ENCODE measurements at places on chromosomes 6 and 20. TPM values are rescaled to one million over a fixed set of nuclear protein-coding genes. Genes with fewer than 3 reads are reported as not detected.

GRCh38 chr20:25148181-25148981, 47.1 kb upstream of the ENTPD6 start:
- peak overlapping the region; percentile 41 for H3K4me3 ChIP-seq
- peaks cover 25% of the 10 kb centered on the region for H3K27me3 ChIP-seq
- H3K27ac ChIP-seq: no peak overlapping the region
- DNase-seq: no peak
- peaks cover 11% of the 10 kb centered on the region for H3K4me1 ChIP-seq

- no peak for DNase-seq
Measured at GRCh38 chr6:45422503-45423110, 44.9 kb upstream of the SUPT3H start.

GRCh38 chr6:145323646-145324045, 411.7 kb downstream of the EPM2A start:
- no peaks in the 10 kb centered on the region for H3K27me3 ChIP-seq
- H3K4me3 ChIP-seq: no peak overlapping the region
- no peak for DNase-seq
- no peaks in the 10 kb centered on the region for H3K36me3 ChIP-seq
- no peaks in the 10 kb centered on the region for H3K4me1 ChIP-seq

DNA sequence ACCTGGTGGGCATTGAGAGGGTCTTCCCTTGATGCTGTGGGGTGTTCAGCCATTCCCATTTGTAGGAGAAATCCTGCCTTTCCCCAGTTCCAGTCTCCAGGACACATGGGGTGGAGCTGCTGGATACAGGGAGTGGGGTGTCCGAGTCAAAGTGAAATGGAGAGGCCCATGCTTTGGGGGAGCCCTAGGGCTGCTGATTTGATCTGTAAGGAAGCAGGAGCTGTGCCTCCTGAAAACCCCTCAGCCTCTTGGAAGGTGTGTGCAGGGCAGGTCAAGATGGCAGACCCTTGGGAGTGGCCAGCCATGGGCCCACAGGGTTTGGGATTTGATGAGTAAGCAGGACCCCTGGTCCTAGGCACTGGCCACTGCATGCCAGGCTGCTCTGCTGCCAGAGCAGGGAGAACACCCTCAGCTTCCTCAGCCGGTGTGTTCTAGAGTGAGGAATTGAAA, 82.0 kb downstream of the SERAC1 start:
- no peak overlapping the region for H3K4me3 ChIP-seq
- no peaks in the 10 kb centered on the region for H3K4me1 ChIP-seq
- H3K27ac ChIP-seq: no peak overlapping the region

DNA sequence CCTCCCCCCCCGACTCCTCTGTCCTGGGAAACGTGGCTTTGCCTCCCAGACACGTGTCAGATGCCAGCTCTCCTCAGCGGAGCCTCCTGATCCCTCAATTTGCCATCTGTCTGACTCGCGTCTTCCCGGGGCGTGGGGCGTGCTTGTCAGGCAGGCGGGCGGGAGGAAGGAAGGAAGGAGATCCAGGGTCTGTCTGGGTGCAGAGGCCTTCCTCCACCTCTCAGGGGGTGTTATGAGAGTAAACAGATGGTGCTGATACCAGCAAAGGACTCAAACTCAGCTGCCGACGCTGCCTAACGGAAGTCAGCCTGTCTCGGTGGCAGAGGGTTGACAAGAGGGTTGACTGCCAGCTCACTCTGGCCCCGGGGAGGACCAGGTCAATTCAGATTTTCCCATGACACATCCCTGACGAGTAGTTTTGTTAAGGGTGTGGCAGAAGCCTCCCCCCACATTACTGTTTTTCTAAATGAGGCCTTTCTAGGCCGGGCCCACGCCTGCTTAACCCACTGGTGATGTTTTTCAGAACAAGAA, 17.0 kb downstream of the UQCC2 start:
- H3K27ac ChIP-seq: peak overlapping the region; percentile 55
- H3K36me3 ChIP-seq: peaks cover 83% of the 10 kb centered on the region
- H3K4me3 ChIP-seq: no peak overlapping the region
- no peak for DNase-seq
- peaks cover 70% of the 10 kb centered on the region for H3K4me1 ChIP-seq
- H3K27me3 ChIP-seq: no peaks in the 10 kb centered on the region

GRCh38 chr6:147950623-147950987, 392.0 kb upstream of the SASH1 start:
- H3K4me1 ChIP-seq: no peaks in the 10 kb centered on the region
- no peak overlapping the region for H3K27ac ChIP-seq
- no peak for DNase-seq
- H3K36me3 ChIP-seq: no peaks in the 10 kb centered on the region

- H3K27ac ChIP-seq: no peak overlapping the region
- H3K36me3 ChIP-seq: no peaks in the 10 kb centered on the region
- no peak for DNase-seq
- H3K4me1 ChIP-seq: no peaks in the 10 kb centered on the region
- no peaks in the 10 kb centered on the region for H3K27me3 ChIP-seq
Measured at GRCh38 chr6:53244958-53245357, 96.3 kb upstream of the GCM1 start.

DNA sequence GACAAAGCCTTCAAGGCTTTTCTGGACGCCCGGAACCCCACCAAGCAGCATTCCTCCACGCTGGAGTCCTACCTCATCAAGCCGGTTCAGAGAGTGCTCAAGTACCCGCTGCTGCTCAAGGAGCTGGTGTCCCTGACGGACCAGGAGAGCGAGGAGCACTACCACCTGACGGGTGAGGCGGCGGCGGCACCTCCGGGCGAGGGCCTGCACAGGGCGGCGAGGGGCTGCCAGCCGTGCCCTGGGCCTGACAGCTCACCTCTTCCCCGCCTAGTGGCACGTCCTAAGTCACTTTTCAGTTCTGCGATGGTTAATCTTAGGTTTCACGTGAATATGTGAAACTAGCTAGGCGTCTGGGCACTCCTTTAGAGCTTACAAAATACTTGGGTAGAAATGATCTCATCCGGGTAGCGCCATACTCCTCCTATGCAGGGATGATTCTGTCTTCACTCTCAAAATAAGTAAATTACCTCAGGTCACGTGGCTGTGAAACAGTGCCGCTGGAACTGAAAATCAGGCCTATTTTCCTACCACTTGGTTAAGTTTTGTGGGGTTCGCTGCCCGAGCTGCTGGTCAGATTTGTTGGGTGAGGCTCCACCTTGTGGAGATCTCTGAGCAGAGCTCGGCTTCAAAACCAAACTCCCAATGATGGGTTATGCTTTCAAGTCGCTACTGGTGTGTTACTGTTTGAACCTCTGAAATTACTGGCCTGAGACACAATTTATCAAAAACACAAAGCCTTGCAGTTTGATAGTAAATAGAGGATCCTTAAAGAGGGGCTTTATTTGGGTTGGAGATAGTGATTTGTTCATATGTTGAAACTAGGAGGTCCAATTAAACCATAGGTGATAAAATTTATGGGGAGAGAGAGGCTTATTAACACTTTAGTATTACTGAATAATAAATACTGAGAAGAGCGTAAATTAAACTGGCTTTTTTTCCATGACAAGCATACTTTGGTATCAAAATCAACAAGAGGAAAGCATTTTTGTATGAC, 15.5 kb upstream of the CLDN20 start:
- H3K27ac ChIP-seq: no peak overlapping the region
- peaks cover 5% of the 10 kb centered on the region for H3K4me1 ChIP-seq
- no peaks in the 10 kb centered on the region for H3K27me3 ChIP-seq
- peaks cover 18% of the 10 kb centered on the region for H3K36me3 ChIP-seq
- no peak for DNase-seq

GRCh38 chr20:63562461-63563224, 8.7 kb downstream of the FNDC11 start:
- H3K4me3 ChIP-seq: no peak overlapping the region
- no peaks in the 10 kb centered on the region for H3K27me3 ChIP-seq
- no peak overlapping the region for H3K27ac ChIP-seq

DNA sequence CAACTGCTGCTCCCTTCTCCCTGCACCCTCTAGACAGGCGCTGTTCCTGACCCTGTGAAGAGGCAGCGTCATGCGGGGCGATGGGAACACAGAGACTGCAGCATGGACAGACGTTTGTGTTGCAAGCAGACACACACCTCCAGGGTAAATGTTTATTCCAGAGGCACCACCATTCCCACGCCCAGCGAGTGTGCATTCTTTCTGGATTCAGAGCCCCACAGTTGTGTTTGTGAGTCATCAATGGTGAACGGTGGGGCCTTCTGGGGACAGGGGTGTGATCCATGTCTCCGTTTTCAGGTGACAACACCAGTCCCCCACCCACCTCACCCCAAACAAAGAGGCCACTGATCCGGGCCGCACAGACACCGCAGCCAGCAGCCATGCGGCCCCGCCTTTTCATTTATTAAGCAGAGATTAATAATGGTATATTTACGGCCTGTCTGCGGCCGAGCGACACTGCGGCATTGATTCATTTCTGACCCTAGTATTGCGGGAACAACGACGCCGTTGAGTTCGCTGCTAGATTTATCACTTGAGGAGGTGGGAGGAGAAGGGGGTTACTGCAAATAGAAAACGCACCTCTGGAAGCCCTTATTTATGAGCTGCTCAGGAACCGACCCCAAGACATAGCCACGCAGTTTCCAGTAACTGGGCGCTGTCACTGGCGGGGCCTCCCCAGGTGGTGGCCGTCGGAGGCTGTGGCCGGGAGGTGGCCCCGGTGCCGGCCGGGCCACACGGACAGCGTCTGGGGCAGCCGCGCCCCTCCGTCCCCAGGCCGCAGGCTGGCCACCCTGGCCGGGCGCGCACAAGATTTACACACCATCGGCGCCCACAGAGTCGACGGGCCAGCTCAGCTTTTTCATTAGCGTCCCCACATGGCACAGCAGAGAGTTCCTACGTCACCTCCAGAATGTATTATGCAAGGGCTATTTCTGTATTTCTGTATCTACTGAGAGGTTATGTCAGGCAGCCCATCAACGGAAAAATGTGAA, 367.6 kb downstream of the THBS2 start:
- H3K4me1 ChIP-seq: no peaks in the 10 kb centered on the region
- no peak overlapping the region for H3K27ac ChIP-seq
- peaks cover 3% of the 10 kb centered on the region for H3K27me3 ChIP-seq
- DNase-seq: no peak
- no peak overlapping the region for H3K4me3 ChIP-seq

The MUC22 gene
- not detected for total RNA-seq

The LCA5 gene
- 0.95 TPM for total RNA-seq

The ADGRB3 gene
- total RNA-seq: 2.2 TPM

Data from suprapubic skin (tissue), 4 donors.